Effector memory CD8-positive, alpha-beta T cell (primary cell): ENCODE measurements at places on chromosomes 7 and 10.

- no peak for DNase-seq
Observed at GRCh38 chr7:68478326-68478725, 1119.9 kb upstream of the AUTS2 start.

GRCh38 chr7:116315803-116316202 is 105.5 kb downstream of the TES start:
- DNase-seq: no peak

- DNase-seq: no peak
Observed at GRCh38 chr7:127600885-127601284, 7.3 kb downstream of the FSCN3 start.

DNA sequence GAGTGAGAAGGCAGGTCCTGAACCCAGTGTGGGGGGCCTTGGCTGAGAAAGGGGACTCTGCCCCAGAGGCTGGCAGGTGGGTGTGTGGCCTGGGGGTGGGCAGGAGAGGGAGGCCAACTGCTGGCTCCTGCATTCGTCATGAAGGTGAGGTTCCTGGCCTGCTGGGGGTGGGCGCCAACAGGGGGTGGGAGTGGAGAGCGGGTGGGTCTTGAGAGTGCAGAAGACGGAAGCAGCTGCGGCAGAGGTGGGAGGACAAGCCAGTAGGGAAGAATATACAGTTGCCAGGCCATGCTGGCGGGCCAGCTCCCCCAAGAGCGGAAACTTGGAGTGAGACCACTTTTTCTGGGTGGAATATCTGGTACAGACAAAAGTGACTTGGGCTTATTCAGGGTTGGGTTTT is 23.4 kb downstream of the GHRHR start:
- DNase-seq: no peak

GRCh38 chr7:37128327-37129034 is 320.2 kb downstream of the ELMO1 start:
- DNase-seq: no peak

DNA sequence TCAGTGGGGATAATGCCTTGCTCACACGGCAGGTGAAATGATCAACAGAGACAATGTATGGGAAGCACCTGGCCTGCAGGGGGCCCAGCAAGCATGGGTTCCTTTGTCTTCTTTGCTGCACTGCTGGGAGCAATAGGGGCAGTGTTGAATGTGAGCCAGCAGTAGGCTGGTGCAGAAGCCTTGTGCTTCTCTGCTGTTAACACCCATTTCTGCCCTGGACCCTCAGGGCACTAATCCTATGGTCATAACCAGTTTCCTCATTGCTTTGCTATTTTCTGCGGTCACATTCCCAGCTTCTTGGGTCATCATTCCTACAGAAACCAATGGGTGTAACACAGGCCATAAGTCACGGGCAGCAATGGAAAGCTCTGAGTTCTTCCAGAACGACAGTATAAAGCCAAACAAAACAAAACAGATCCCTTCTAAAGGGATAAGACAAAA is 10.9 kb upstream of the LGI1 start:
- DNase-seq: no peak

DNA sequence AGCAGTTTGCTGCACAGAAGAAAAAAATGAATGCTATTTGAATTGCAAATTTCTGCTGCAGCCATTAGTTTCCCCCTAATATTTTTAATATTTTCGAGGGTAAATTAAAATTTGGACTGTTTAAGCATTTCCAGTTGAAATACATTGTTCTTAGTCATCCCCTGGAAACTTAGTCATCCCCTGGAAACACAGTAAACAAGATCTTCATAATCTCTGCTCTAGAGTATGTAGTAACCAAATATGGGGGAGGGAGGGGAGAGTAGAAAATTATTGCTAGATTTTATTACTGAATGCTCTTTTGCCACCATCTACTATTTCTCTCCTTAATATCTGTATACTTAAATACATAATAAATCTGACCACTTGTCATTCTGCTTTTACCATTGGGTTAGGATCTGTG is 1053.3 kb downstream of the SORCS1 start:
- no peak for DNase-seq

- DNase-seq: peak; percentile 88
Observed at GRCh38 chr10:70558871-70559810, 43.4 kb downstream of the PRF1 start.

DNA sequence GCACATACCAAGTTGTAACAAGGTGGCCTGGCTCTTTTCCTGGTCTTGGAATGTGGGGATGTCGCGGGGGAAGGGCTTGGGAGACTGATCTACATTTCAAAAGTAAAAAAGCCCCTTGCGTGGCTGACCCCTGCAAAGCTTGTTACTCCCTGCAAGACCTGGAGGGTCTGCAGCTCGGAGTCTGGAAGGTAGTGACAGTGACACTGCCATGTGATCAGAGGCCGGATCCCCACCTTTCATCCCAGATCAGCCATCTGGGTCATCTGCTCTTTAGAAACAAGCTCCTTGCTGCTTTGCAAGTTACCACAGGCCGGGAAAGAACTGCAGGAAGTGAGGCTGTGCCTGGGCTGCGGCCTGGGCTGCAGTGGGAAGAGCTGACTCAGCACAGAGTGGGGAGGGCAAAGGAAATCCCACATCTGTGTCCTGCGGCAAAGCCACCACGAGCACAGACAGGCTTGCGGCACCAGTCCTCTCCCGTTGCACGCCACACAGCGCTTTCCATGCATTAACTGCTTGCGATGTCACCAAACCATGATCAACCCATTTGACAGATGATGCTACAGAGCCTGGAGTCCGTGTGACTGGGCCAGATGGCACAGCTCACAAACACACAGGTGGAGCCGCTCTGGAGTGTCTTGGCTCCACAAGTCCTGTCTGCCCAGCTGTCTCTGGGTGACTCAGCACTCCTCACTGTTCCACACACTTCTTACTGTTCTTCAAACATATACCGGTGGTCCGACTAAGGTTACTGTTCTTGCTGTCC is 97.7 kb downstream of the SH3PXD2A start:
- DNase-seq: no peak

GRCh38 chr10:78549140-78549935 is 515.7 kb downstream of the RPS24 start:
- DNase-seq: no peak

DNA sequence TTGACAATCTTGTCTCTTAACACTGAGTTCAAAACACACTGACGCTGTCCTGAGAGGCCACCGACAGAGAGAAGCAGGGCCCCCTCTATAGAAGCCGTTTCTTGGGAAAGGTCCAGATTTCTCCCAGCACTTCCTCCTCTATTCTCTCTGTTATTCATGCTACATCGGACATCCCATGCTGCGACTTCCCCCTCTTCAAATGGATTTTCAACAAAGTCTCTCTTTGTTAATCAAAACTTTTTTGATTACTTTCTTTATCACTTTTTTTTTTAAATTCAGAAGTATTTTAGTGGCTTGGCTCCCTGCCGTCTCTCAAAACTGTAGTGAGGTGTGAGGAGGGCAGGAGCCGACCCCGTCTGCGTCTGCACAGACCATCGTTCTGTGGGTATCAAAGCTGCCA is 298.9 kb upstream of the PITRM1 start:
- DNase-seq: no peak

- no peak for DNase-seq
Observed at GRCh38 chr10:79502561-79503309, 9.6 kb upstream of the EIF5AL1 start.

GRCh38 chr10:71989661-71990454 is 25.7 kb downstream of the CHST3 start:
- DNase-seq: no peak

DNA sequence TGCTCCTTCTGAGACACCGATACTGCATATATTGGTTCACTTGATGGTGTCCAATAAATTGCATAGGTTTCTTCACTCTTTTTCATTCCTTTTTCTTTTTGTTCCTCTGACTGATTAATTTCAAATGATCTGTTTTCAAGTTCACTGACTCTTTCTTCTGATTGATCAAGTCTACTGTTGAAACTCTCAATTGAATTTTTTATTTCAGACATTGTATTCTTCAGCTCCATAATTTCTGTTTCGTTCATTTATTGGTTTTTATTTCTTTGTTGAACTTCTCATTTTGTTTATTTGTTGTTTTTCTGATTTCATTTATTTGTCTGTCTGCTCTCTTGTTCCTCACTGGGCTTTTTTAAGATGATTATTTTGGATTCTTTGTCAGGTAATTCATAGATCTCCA is 13.6 kb downstream of the CASP7 start:
- DNase-seq: no peak

GRCh38 chr7:29412912-29413311 is 150.7 kb upstream of the PRR15 start:
- DNase-seq: no peak

DNA sequence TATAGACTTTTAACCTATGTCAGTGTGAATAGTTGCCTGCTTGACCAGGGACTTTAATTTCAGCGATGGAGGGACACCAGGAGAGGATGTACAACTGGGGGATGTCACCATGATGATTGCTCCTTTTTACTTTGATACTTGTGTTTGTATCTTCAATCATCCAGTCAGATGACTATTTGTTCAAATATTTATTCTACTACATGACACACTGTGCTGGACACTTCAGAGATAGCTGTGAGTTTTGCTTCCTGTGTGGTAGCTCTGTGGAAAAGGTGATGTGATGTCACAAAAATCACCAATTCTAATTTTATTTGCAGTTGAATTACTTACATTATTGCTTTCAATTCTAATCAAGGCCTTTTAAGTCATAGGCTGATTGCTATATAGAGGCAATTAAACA is 62.7 kb upstream of the CREB5 start:
- DNase-seq: no peak
